Heart left ventricle (tissue), 16 donors: ENCODE measurements at places on chromosomes 13 and 19. TPM values are rescaled to one million over a fixed set of nuclear protein-coding genes. Genes with fewer than 3 reads are reported as not detected.

PLPPR2 gene
- 22.0 TPM for total RNA-seq

KLK2 gene
- total RNA-seq, result not detected

PIH1D1 gene
- total RNA-seq, result 49.9 TPM

DNA sequence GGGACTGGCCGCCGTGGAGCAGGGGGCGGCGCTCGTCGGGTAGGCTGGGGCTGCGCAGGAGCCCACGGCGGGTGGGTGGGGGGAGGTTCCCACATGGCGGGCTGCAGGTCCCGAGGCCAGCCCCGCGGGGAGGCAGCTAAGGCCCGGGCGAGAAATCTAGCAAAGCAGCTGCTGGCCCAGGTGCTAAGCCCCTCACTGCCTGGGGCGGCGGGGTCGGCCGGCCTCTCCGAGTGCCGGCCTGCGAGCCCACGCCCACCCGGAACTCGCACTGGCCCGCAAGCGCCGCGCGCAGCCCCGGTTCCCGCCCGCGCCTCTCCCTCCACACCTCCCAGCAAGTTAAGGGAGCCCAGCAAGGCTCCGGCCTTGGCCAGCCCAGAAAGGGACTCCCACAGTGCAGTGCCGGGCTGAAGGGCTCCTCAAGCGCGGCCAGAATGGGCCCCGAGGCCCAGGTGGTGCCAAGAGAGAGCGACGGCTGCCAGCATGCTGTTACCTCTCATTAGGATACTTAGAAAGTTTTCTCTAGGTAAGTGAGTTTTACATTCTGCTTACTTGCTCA, 1463.5 kb upstream of the MIR17HG start:
- H3K27me3 ChIP-seq, result no peaks in the 10 kb centered on the region
- H3K36me3 ChIP-seq, result no peaks in the 10 kb centered on the region
- no peak for DNase-seq
- H3K27ac ChIP-seq, result no peak overlapping the region

GRCh38 chr19:18795540-18795939, 4.4 kb upstream of the COMP start:
- no peak overlapping the region for H3K27ac ChIP-seq
- no peak overlapping the region for H3K4me3 ChIP-seq
- H3K36me3 ChIP-seq, result no peaks in the 10 kb centered on the region

- H3K4me3 ChIP-seq, result peak overlapping the region; percentile 64
- peak overlapping the region; percentile 59 for H3K27ac ChIP-seq
- H3K36me3 ChIP-seq, result no peaks in the 10 kb centered on the region
- no peak for DNase-seq
Observed at GRCh38 chr19:2977746-2978138, 378 bp downstream of the TLE6 start.

- no peaks in the 10 kb centered on the region for H3K4me1 ChIP-seq
- H3K36me3 ChIP-seq, result no peaks in the 10 kb centered on the region
- H3K4me3 ChIP-seq, result no peak overlapping the region
- H3K27ac ChIP-seq, result no peak overlapping the region
Observed at GRCh38 chr13:25117312-25117711, 21.4 kb downstream of the PABPC3 start.

DNA sequence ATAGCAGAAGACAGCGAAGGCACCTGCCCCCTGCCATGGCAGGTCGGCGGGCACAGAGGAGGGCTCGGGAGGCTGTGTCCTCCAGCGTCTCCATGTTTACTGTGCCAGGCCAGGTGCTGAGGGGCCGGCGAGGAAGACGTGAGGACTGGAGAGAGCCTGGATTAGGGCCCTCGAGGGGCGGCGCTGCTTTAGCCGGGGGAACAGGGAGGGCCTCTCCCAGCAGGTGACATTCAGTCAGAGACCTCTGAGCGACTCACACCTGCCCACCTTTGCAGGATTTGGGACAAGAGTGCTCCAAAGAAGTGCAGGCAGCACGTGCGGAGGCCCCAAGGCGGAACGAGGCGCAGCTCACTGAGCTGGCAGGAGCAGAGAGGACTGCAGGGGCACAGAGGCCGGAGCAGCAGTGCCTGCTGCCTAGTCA, 17.6 kb downstream of the KDM4B start:
- no peaks in the 10 kb centered on the region for H3K36me3 ChIP-seq
- peaks cover 43% of the 10 kb centered on the region for H3K4me1 ChIP-seq
- H3K27ac ChIP-seq, result no peak overlapping the region
- no peaks in the 10 kb centered on the region for H3K27me3 ChIP-seq

DNA sequence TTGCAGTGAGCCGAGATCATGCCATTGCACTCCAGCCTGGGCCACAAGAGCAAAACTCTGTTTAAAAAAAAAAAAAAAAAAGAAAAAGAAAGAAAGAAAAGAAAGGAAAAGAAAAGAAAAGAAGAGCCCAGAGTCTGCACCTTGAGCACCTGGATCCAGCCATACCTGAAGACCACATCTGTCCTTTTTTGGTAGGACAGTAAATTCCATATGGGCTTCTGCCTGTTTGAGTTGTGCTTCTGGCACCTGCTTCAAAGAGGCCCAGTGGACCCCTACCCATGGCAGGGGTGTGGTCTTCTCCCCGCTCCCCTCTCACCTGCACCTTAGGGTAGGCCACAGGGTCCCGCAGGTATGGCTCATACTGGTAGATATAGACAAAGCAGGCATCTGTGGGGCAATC, 5.8 kb downstream of the TM6SF2 start:
- no peaks in the 10 kb centered on the region for H3K4me1 ChIP-seq
- peaks cover 18% of the 10 kb centered on the region for H3K27me3 ChIP-seq
- DNase-seq, result no peak

GRCh38 chr13:99809926-99810325, 161.6 kb downstream of the ZIC5 start:
- H3K27me3 ChIP-seq, result no peaks in the 10 kb centered on the region
- H3K27ac ChIP-seq, result no peak overlapping the region
- H3K4me1 ChIP-seq, result no peaks in the 10 kb centered on the region
- H3K4me3 ChIP-seq, result no peak overlapping the region
- DNase-seq, result no peak
- H3K36me3 ChIP-seq, result no peaks in the 10 kb centered on the region

DNA sequence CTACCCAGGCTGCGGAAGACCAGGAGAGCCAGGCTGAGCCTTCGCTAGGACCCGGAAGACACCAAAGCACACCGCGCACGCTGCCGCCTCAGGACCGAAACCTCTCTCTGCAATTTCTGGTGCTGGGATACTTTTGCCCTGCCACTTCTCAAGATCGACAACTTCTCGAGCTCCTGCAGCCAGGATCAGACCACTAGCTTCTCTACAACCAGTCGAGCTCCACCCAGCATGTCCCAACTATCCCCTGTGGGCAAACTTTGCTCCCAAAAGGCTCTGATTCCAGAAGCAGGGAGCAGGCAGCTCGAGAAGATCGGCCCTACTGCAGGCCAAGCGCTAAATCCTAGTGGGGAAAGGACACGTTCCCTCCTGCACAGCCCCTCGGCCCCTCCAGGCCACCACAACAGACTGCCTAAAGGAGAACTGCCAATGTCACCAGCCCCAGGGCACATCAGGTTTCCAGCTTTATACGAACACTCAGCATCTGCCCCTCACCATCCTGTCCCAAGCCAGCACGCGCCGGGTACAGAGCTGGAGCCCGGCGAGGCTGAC, 979 bp downstream of the AKAP8 start:
- DNase-seq, result no peak
- H3K4me1 ChIP-seq, result peaks cover 53% of the 10 kb centered on the region
- no peaks in the 10 kb centered on the region for H3K27me3 ChIP-seq
- peak overlapping the region; percentile 80 for H3K4me3 ChIP-seq

DNA sequence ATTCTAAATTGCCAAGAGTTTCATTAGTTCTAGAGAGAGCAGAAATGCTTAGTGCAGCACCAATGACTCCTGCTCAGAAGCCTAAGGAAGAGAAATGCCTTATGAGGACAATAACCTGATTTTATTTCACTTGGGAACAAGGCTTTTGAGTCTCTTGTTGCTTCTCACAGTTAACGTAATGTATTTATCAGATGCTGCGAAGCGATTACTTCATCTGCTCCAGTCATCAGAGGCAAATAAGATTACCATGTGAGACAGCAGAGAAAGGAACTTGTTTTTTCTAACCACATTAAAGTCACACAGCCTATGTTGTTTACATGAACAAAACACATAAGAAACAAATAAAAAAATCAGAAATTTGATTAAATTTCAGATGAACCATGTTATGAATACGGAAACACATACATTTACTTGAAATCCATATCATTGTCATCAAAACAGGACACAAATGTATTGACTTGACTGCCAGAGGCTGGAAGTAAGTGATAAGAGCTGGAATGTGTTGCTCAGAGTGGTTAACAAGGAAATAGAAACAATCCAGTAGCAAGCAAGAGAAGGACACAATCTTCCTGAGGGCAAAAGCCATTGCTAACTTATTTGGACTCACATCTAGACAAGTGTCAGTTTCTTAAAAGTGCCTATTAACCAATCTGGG, 147.3 kb downstream of the LHFPL6 start:
- H3K4me1 ChIP-seq, result peaks cover 47% of the 10 kb centered on the region
- peak overlapping the region; percentile 57 for H3K27ac ChIP-seq
- DNase-seq, result no peak
- no peak overlapping the region for H3K4me3 ChIP-seq
